ENCODE measurements at places on chromosomes 2 and 18.

GRCh38 chr18:58828399-58829121 lies 36.1 kb upstream of the ZNF532 start:
- no peak for DNase-seq

DNA sequence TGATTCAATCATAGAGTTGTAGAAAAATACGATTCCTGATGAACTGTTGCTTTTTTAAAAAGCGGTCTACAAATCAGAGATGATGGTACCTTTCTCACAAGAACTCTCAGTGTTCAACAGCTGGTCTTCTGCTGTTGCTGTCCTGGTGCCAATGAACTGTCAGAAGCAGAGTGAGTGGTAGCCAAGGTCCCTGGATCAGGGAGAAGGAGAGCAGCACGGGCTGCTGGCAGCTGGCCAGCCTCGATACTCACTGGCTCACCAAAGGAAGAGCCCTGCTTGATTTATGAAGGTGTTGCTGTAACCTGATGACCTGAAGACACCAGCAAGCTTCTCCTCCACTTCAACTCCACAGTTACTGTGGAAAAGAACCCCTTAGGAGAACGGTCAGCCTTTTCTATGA lies 300.8 kb upstream of the SOX11 start:
- no peak for DNase-seq

GRCh38 chr18:2655954-2656236 lies 369 bp downstream of the SMCHD1 start:
- no peak for DNase-seq

GRCh38 chr2:38533180-38533579 lies 69.5 kb downstream of the HNRNPLL start:
- DNase-seq: no peak

GRCh38 chr18:9961041-9961440 lies 47.2 kb downstream of the VAPA start:
- no peak for DNase-seq

Data from stimulated activated CD4-positive, alpha-beta T cell treated with anti-CD3 and anti-CD28 coated beads, TNF-alpha, amount 100 ng/mL, for 24 hours (primary cell).